Stimulated activated CD8-positive, alpha-beta memory T cell treated with anti-CD3 and anti-CD28 coated beads, Interleukin-7, amount 100 ng/mL, for 1 hour (primary cell): ENCODE measurements at places on chromosomes 1 and 21.

GRCh38 chr1:169491845-169492281 is 6.1 kb upstream of the SLC19A2 start:
- no peak for DNase-seq

GRCh38 chr1:169874229-169874628 is 19.5 kb downstream of the SCYL3 start:
- DNase-seq, result no peak

GRCh38 chr1:46341222-46342083 is 846 bp downstream of the NSUN4 start:
- DNase-seq, result no peak

DNA sequence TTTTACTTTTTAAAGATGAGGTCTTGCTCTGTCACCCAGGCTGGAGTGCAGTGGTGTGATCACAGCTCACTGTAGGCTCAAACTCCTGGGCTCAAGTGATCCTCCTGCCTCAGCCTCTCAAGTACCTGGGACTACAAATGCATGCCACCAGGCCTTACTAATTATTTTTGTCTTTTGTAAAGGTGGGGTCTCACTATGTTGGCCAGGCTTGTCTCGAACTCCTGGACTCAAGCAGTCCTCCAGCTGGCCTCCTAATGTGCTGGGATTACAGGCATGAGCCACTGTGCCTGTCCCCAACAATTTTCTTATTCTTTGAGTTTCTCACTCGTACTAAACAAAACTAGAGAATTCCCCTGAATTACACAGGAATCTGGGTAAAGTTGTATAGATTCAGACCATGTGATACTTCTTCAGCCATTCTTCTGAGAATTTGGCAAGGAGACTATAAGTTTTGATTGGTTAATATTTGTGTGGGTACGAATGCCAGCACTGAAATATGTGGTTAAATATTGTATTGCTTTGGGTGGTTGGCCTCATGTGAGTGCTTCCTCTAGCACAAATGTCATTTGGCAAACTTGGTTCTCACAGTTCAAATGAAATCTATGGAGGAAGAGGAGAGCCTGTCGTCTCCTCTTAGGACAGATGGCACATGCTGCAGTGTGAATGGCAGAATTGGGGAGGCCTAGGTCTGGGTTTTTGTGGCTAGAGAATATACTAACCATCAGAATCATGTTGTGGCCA is 104.9 kb downstream of the RUNX1 start:
- no peak for DNase-seq

DNA sequence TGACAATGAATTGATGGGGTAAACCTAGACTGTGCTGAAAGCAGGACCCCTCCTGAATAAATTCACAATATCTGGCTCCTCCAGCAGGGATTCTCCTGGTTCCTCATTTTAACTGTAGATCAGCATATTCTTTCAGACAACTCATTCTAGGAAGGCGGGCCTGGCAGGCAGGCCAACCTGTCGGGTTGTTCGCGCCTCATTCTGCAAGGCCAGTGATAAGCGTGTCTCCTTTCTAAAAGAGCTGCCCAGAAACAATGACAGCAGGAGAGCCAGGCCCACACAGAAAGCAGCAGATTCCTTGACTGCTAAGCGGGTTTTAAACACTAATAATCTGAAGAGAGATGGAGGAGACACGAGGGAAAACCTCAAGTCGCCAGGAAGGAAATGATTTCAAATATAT is 70.0 kb downstream of the NTPCR start:
- no peak for DNase-seq

DNA sequence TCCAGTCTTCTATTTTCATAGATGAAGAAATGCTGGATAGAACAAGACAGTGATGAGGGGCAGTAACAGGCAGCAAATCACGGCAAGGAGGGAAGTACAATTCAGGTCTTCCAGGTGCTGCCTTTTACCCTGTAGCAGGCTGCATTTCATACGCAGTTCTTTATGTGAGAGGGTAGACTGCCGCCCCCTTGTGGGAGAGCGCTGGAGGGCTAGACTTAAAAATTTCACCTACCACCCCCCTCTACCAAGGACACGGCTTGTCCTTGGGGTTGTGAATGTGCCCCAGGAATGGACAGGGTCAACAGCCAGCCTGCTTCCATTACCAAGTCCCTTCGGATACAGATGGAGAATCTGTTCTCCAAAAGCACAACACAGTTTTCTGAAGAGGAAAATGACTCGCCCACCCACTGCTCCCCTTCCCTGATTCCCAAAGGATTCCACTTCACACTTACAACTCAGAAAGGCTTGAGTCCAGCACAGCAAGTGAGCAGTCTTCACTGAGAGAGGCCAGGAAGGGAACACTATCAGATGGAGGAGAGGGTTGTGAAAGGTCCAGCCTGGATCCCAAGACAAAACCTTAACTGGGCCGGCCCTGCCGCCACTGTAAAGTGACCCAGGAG is 7.4 kb downstream of the WDR77 start:
- DNase-seq, result peak; percentile 30
